ENCODE measurements at places on chromosomes 11 and 22.

DNA sequence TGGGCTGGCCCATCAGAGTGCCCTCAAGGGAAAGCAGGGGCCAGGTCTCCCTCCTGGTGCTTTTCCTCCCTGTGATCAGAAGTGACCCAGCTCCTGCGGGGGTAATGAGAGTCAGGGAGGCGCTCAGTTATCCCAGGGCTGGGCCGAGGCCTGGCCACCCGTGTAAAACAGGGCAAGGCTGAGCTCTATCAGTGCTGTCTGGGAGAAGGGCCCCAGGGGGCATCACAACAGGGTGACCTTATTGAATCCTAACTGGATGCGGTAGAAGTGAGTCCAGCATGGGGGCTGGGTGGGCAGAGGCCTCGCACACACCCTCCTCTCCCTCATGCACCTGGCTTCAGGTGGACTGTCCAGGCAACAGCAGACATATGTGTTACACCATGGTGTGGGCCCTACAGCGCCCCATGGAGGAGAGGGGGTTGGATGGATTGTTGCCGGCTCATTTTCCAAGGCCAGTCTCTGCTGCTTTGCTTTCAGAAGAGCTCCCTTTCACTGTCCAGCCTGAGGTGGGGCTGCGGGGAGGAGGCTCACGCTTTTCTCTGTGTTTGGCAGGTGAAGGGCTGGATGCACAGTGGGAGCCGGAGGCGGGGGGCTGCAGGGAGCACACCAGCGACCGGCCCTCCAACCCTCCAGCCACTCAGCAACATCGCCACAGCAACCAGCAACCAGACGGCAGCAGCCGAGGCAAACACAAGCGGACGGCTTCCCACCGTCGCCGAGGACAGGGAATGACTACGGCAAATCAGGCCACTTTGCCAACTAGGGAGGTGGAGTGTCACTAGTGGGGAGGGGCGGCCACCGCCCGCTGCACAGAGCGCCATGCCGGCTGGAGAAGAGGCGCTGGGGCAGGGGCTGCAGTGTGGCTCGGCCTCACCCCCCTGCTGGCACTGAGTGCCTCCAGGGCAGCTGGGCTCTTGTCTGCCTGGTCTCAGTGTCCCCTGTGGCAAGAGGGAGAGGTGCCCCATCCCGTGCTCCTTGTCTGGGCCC lies 24.7 kb downstream of the GNAZ start:
- DNase-seq = no peak

- peak; percentile 35 for DNase-seq
These were observed 628 bp downstream of the CHKB start for GRCh38 chr22:50581950-50582492.

DNA sequence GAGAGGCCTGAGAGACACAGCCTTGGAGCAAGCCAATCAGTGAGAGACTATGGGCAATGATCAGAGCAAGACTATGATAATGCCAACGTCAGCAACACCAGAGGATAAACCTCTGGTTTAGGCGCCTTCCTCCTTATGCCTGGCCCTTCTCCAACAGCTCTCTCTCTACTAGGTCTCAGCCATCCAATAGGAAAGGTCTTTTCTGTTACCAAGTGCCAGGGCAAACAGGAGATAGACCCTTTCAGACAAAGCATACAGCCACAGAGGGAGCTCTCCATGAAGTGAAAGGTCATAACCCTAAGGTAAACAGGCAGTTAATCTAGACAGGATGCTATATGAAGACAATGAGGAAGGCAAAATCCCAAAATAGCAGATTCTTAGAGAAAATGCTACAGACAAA lies 9.5 kb downstream of the STK33 start:
- no peak for DNase-seq

DNA sequence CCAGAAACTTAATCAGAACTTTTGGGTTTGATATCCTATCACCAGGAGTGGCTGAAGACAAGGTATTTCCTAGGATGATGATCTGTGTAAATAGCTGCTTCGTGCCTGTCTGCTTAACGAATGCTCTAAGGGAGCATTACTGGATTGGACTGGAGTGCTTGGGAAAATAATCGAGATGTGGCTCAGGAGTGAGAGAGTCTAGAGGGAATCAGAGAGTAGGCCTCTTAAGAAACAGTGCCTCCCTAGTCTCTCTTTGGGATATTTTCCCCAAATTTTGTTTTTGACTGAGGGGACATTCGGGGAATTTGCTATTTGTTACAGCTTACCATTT lies 2.5 kb downstream of the MAML2 start:
- no peak for DNase-seq

GRCh38 chr22:36223504-36223903 lies 15.8 kb downstream of the APOL2 start:
- DNase-seq = no peak

GRCh38 chr11:131579932-131580387 lies 209.5 kb downstream of the NTM start:
- peak; percentile 9 for DNase-seq
